GM12878 (cell line): ENCODE measurements at places on chromosomes 11 and 22.

- DNase-seq = peak; percentile 74
These were observed 4.7 kb upstream of the FAM111B start for GRCh38 chr11:59102259-59102765.

DNA sequence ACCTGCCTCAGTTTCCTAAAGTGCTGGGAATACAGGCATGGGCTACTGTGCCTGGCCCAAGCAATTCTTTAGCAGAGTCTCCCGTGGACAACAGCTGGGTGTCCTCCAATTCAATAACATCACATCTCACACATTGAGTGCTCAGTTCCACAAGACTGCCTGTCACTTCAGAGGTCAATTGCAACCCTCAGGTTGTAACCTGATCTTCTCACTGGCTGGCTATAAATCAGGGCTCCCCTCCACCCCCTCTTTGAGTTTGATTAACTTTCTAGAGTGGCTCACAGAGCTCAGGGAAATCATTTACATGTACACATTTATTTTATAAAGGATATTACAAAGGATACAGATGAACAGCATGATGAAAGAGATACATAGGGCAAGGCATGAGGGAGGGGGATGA is 68.1 kb downstream of the MCHR1 start:
- DNase-seq = no peak

DNA sequence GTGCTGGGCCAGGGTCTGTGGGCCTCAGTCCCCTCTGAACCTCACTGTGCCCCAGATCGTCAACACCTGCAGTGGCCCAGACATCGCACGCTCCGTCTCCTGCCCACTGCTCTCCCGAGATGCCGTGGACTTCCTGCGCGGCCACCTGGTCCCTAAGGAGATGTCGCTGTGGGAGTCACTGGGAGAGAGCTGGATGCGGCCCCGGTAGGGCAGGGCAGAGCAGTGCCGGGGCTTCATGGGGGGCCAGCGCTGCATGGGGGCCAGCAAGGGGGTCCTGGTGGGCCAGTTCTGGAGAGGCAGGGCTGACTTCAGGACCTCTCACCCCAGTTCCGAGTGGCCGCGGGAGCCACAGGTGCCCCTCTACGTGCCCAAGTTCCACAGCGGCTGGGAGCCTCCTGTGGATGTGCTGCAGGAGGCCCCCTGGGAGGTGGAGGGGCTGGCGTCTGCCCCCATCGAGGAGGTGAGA is 16.3 kb downstream of the EPS8L2 start:
- no peak for DNase-seq

GRCh38 chr11:67113231-67113721 is 5.8 kb upstream of the KDM2A start:
- DNase-seq = peak; percentile 79

DNA sequence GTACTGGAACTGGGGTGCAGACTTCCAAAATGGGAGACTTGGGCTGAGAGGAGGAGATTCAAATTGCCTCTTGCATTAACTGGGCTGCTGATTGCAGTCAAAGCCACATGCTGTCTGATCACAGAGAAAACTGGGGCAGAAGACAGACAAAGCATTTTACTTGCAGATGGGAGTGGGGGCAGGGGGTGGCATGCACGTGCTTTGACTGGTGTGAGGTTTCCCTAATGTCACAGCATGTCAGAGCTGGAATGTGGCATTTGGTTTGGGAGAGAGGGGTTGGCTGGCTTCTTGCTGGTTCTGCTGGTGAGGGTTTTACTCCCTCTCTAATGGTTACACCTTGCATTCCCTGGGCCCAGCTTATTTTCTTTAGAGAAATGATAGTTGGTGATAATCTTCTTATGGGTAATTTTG is 2.9 kb downstream of the TUB start:
- DNase-seq = no peak

DNA sequence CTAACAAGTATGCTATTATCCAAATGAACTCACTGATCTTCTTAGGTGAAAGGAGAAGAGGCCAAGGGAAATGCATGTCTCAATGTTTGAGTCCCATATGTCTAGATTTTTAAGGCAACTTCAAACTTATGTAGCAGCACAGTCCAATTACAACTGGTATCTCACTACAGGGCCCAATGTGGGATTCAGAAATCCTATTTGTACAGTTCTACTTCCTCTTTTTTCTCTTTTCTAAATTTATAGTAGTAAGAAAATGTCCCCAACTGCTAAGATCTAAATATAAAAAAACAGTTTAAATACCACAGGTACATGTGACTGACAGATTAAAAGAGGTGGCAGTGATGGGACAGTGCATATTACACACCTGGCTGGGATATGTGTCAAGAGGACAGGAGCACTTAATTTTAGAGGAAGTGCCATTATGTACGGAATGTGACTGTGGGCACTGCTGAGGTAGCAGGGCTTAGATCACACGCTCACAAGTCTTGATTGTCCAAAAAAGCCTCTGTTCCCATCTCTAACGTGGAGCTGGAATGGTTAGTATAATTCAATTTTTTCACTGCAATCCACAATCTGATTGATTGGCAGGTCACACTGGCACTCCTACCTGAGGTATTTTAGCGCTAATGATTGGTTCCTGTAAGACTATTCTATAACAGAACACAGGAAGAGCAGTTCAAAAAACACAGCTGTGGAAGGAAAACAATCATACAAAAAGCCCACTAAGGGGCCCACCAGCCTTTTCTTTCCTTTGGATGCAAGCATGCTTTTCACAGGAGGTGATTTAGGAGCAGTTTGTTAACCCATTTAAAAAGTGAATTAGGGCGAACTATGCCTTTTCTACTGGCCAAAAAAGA is 34.6 kb downstream of the APOL5 start:
- DNase-seq = peak; percentile 5

- no peak for DNase-seq
These were observed 570.3 kb downstream of the MN1 start for GRCh38 chr22:27231266-27231665.

GRCh38 chr11:17736930-17737817 is 2.6 kb downstream of the KCNC1 start:
- DNase-seq = no peak

DNA sequence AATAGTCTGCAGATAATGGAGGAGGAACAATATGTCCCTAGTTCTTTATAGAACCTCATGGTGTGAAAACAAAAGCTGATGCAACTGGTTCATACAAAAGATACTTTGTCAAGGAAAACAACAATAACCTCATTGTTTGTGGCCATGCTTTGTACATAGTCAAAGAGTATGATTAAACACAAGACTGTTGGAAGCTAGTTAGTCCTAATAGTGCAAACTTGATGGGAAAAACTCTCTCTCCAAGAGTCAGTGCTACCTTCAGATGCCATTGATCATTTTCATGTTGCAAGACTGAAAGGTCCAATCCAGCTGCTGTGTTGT is 20.1 kb upstream of the PLAAT2 start:
- DNase-seq = no peak

DNA sequence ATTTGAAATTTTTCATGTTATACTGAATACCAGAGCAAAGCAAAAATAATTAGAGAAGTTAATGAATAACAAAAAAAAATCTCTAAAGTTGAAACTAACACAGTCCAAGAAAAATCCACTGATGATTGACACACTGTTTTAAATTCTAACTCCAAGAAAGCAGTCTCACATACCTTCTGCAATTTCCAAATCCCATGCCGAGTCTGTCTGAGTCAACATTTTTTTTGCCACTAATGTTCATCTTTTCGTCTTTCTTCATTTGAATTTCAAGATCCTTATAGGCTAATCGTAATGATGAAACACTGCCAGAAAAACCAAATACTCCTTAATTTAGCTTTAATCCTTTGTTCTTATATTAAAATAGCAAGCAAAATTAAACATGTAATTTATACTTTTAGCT is 39.5 kb downstream of the ARFGAP3 start:
- DNase-seq = no peak

DNA sequence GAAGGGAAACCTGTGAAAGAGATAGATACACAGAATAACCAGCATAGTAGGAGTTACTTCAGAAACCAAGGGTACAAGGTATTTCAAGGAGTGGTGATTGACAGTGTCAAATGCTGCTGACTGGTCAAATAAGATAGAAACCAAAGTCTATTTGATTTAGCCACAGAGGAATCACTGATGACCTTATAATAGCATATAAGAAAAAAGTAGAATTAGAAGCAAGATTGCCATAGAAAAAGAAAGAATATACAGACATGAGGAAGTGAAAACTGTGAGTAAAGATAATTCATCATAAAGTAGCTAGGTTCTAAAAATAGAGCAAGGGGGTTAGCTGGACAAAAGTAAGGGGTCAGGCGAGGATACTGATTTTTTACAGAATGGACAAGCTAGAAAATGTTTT is 14.2 kb downstream of the ZBTB44 start:
- no peak for DNase-seq
